ENCODE measurements at places on chromosomes 13 and 19.

GRCh38 chr19:47156861-47157430 is 26.3 kb downstream of the SAE1 start:
- no peak for DNase-seq

GRCh38 chr13:24619282-24619681 is 60.9 kb upstream of the ATP12A start:
- DNase-seq, result no peak

DNA sequence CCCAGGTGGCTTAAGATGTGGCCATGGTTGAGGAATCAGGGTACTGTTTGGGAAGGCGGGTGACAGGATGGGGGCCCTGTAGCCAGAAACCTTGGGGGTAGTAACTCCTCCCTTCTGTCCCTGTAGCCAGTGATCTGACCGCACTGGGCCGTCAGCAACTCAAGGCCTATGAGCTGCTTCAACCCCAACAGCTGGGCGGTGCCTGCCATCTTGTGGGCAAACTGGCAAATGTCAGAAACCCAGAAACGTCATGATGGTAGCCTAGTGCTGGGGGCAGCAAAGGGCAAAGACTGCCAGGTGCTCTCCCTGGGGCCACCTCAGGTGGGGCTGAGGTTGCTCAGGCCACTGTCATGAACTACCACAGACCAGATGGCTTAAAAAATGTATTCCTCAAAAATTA is 3.5 kb downstream of the COPE start:
- no peak for DNase-seq

DNA sequence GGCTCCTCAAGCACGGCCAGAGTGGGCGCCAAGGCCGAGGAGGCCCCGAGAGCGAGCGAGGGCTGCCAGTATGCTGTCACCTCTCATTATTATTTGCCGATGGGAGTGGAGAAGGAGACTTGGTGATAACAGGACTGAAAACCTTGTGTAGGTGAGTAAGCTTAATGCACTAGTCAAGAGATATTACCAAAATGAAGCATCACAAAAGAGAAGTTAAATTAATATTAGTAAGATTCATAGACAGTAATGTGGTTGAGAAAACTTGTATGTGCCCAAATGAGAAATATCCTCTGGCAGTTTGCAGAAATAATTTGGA is 204.5 kb upstream of the SLITRK1 start:
- no peak for DNase-seq

- no peak for DNase-seq
Observed at GRCh38 chr19:49447485-49448431, 3.9 kb downstream of the PIH1D1 start.
